Uterus (tissue), 4 donors: ENCODE measurements at places on chromosomes 1 and 21. TPM values are rescaled to one million over a fixed set of nuclear protein-coding genes. Genes with fewer than 3 reads are reported as not detected.

GPR137B gene
- total RNA-seq, result 11.5 TPM

SPATA45 gene
- not detected for total RNA-seq

MCOLN3 gene
- 20.1 TPM for total RNA-seq

C1orf185 gene
- total RNA-seq, result not detected

NGF gene
- 21.4 TPM for total RNA-seq

CFHR1 gene
- total RNA-seq, result not detected

CHI3L1 gene
- total RNA-seq, result not detected

SLC26A9 gene
- not detected for total RNA-seq

DNA sequence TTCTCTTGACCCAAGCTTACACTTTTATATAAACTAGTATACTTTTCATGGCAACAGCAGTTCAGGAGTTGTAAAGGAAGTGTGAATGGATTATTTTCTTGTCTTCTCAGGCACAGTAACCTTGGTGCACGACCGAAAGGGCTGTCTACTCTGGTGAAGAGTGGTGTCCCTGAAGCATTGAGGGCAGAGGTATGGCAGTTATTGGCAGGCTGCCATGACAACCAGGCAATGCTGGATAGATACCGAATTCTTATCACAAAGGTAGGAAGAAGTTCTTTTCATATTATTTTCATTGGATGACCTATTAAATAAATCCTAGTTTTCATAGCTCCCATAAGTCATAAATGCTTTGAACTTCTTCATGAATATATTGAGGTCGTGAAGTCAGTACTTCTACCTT lies 53.9 kb upstream of the GPR52 start:
- no peak for DNase-seq

- DNase-seq, result no peak
Measured at GRCh38 chr1:147892216-147892615, 10.4 kb upstream of the GJA8 start.

GRCh38 chr1:32455958-32456357 lies 8.9 kb upstream of the ZBTB8B start:
- no peak for DNase-seq

DNA sequence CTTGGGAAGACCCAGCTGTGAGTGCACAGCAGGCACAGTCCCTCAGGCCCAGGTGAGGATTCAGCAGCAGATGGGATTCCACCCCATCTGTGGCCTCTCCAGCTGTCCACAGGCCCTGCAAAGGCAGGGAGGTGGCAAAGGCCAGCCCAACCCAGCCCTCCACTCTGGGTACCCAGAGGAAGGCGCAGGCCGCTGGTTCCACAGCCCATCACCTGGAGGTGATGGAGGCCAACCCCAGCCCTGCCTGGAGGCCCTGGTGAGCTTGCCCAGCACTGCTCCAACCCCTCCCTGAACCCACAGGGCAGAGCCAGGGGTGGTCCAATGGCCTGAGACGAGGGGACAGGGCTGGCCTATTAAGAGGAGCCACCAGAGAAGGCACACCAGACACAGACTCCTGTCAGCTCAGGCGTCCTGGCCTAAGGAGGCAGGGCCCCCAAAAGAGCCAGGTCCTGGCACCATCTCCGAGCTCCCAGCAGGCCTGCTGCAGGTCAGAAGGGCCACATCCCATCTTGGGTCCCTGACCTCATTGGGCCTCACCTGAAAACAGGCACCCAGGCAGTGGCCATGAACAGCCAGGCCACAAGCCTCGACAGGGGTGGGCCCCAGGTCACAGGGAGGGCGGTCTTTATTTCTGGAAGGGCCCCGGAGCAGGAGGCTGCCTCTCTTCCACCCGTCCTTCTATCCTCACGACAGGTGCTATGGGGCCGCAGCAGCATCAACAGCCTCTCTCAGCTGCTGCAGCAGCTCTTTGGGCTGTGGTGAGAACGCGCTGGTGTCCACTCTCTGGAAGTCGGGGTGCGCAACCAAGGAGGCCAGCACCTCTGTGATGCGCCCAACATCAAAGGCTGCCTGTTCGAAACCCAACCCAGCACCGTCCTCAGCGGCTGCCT lies 3.2 kb downstream of the JMJD4 start:
- no peak for DNase-seq

- no peak for DNase-seq
Measured at GRCh38 chr1:154955039-154955717, 721 bp downstream of the PBXIP1 start.

DNA sequence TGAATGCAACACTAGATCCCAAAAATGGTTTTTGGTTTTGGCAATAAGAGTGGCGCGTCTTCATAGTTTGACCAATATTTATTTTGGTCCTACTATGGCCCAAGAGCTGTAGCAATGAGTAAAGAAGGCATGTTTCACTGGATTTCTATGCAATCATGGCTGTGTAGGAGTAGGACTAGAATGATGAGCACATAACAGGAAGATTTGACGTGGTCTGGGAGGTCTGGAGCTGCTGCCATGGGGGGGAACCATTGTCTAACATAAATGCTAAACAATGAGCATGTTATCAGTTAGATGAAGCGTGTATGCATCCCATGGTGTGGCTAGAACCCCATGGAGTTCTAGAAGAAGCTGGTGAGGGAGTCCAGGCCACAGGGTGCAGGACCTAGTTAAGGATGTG lies 38.3 kb downstream of the OLIG1 start:
- DNase-seq, result no peak

DNA sequence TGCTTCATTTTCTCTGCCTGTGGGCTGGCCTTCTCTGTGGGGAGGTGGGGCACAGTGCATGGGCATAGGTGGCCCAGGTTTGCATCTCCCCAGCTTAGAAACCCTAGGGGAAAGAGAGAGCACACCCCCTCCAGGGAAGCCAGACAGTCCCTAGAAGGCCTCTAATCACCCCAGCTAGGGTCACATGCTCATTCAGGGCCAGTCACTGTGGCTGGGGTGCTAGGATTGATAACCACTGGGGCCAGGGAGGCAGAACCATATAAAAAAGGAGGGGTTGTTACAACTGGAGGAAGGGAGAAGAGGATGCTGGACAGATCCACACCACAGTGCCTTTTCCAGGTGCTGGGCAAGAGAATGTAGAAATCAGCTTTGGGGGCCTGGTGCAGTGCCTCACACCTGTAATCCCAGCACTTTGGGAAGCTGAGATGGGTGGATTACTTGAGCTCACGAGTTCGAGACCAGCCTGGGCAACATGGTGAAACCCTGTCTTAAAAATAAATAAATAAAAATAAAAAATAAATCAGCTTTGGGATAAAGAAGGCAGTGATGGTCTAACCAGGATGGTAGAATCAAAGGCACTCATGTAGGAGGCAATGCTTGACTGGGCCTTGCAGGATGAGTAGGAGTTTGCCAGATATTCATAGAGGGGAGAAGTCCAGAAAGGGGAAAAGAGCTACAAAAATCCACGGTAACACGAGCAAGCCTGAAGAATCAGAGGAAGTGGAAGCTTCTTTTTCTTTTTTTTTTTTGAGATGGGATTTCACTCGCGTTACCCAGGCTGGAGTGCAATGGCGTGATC lies 19.5 kb downstream of the FBLIM1 start:
- no peak for DNase-seq

- no peak for DNase-seq
Measured at GRCh38 chr21:34035619-34036354, 37.6 kb upstream of the MRPS6 start.

DNA sequence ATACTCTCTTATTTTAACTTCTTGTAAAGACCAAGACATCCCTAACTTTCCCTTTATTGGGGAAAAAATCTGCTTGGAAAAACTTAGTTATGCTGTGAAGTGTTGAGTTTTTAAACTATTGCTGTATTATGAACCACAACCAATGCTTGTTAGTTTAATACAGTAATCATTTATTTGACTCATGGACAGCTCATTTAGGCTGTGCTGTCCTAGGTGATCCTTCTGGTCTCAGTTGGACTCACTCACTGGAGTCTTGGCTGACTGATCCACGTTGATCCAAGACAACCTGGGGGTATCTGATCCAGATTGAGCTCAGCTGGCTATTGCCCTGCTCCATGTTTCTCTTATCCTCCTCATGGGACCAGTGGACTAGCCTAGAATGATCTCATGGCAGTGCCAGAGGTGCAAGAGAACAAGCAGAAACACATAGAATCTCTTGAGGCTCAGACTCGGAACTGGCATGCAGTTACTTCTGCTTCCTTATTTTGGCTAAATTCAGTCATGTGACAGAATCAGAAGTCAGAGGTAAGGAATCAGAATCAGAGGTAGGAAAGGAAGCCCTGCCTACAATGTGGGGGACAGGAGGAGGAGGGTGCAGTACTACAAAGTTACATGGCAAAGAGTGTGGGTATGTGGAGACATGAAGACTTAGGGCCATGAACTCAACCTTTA lies 156.5 kb downstream of the FGGY start:
- no peak for DNase-seq

DNA sequence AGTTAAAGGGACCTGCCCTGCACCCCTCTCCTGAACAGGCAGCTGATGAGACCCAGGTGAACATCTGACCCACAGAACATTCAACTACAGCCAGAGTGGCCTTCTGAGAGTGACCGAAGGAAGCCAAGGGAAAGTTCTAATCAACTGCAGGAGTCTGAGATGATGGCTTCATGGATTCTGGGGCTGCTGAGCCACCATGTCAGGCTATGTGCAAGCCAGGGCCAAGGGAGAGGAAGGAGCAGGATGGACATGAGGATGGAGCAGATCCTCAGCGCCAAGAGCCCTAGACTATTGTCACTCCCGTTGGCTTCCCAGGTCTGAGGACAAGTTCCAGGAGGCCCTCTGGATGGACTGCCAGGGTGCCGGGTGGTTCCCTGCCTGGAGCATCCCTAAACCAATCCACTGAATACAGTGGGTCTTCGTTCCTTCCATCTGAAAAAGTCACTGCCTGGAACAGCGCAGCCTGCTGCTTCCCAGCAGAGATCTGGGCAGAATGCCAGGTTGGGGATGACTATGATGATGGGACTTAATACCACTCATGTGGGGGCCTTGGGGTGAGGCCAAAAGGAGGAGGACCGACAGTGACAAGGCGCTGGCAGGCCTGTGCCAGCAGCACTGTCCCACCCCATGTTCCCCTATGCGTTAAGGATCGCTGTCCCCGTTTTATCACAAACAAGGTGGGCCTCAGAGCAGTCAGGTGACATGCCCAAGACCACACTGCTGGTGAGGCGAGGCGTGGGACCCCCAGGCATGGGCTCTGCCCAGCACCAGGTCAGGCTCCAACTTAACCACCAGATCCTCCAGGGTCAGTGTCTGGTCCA lies 19.8 kb downstream of the SPOCD1 start:
- no peak for DNase-seq

GRCh38 chr21:34046917-34047316 lies 26.5 kb upstream of the MRPS6 start:
- DNase-seq, result no peak

- DNase-seq, result no peak
Measured at GRCh38 chr1:65243491-65243890, 65.9 kb upstream of the DNAJC6 start.

DNA sequence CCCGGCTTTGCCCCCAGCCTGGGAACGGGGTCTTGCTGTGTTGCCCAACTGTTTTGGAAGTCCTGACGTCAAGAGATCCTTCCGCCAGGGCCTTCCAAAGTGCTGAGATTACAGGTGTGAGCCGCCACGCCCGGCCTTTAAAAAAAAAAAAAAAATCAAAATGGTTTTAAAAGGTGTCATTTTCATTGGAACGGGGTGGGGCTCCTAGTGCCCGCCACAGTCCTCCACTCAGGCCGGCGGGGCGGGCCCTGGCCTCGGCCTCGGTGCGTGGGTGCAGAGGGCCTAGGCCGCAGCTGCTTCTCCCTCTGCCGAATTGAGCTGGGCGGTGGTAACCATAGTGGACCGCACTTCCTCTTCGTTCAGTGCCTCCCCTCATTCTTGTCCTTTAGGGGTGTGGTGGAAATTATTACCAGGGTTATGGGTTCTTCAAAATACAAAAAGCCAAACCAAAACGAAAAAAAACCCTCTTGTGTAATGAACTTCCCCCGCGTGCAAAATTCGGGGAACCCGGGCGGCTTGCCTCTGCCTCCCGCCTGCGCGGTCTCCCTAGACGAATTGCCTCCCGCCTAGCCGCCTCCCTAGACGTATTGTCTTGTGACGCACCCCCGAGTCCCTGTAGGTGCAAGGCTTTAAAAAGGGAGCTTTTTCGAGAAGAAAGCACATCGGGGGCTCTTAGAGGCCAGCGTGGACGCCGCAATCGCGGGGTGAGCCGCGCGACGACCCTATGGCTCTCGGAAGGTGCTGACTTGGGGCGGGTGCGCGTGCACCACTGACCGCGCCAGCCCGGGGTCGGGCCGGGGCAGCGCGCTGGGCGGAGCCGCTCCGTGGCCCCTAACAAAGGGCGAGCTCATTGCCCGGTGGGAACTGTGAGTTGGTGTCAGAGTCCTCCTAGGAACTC lies 10.5 kb upstream of the SPEN start:
- DNase-seq, result peak; percentile 32

DNA sequence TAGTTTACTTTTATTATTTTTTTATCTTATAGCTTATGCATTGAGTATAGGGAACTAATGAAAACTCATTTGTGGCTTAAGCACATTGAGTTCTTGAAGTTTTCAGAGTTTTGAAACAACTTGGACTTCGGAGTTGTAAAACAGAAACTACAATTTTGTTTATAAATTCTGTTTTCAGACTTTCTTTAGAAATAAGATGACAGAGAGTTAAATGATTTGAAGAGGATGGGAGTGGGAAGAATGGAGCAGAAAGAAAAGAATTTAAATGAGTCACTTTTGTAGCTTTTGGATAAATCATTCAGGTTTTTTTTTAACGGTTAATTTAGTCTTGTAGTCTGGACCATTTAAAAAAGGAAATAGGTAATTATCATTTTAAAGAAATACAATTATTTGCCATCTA lies 32.3 kb downstream of the INKA2 start:
- no peak for DNase-seq

GRCh38 chr1:234734869-234735268 lies 124.9 kb upstream of the IRF2BP2 start:
- DNase-seq, result no peak

GRCh38 chr1:218851586-218851985 lies 322.1 kb upstream of the LYPLAL1 start:
- no peak for DNase-seq

DNA sequence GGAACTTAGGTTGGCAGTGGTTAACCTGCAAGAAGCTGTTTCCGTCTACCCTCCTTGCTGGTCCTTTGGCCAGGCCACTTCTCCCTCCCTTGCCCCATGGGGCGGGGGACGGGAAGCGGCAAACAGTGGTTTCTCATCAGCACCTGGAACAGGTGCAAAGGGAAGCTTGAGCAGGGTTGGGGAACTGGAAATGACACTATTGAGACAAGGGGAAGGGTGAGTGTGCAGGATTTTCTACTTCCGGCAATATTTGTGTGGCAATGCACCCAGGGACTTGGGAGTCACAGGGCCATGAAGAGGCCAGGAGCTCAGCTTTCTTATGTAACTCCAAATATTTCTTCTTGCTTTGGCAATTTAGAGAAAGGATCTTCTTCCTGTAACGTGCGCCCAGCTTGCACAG lies 29.0 kb upstream of the SARS1 start:
- no peak for DNase-seq
